ENCODE measurements at places on chromosomes 13 and 19. TPM values are rescaled to one million over a fixed set of nuclear protein-coding genes. Genes with fewer than 3 reads are reported as not detected.
A peak's percentile ranks its signal among the peaks of the same experiment; 100 is the strongest.

Gene MYH14
- not detected for total RNA-seq

GRCh38 chr13:36999054-36999714 lies at the start of gene ALG5:
Gene ALG5, minus strand, starts transcription at chr13:36999340. Its CDS starts 40 bp downstream, at chr13:36999300.
- H3K4me3 ChIP-seq = peak within 1 kb of the TSS; percentile 99
- peaks cover 36% of the 10 kb centered on the region for H3K4me1 ChIP-seq
- peak; percentile 92 for DNase-seq
- no peaks in the 10 kb centered on the region for H3K27me3 ChIP-seq
- H3K27ac ChIP-seq = peak within 1 kb of the TSS; percentile 100

DNA sequence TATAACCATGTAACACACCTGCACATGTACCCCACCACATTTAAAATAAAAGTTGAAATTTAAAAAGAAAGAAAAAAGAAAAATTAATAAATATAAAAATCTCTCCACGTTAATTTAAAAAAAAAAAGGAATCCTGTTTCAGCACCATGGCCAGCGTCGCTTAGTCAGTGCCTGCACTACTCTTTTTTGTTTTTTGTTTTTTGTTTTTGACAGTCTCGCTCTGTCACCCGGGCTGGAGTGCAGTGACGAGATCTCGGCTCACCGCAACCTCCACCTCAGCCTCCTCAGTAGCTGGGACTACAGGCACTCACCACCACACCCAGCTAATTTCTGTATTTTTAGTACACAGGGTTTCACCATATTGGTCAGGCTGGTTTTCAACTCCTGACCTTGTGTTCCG lies 835.9 kb downstream of the UQCRFS1 start:
- no peak overlapping the region for H3K4me3 ChIP-seq
- no peaks in the 10 kb centered on the region for H3K4me1 ChIP-seq
- H3K36me3 ChIP-seq = no peaks in the 10 kb centered on the region
- H3K27ac ChIP-seq = no peak overlapping the region
- no peak for DNase-seq

DNA sequence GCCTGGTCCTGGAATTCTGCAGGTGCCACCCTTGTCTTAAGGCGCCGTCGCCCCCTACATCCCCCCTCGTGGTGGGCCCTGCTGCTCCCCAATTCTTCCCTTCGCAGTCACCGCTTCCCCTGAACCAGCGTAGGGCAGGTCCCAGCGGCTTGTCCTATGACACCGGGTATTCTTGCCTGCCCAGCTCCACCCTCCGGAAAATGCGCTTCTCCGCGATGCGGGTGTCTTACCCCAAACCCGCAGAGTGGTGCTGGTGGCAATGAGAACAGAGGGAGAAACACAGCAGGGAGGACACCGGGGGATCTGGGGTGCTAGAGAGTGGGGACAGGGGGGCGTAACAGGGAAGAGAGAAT lies 9.0 kb downstream of the ZNF808 start:
- peaks cover 79% of the 10 kb centered on the region for H3K36me3 ChIP-seq
- peak overlapping the region; percentile 92 for H3K27ac ChIP-seq
- no peaks in the 10 kb centered on the region for H3K27me3 ChIP-seq

GRCh38 chr19:6056282-6056741 lies 54.0 kb downstream of the RFX2 start:
- H3K36me3 ChIP-seq = no peaks in the 10 kb centered on the region
- no peak overlapping the region for H3K4me3 ChIP-seq
- DNase-seq = no peak
- H3K4me1 ChIP-seq = peaks cover 21% of the 10 kb centered on the region
